ENCODE measurements at places on chromosomes 5 and 9. TPM values are rescaled to one million over a fixed set of nuclear protein-coding genes. Genes with fewer than 3 reads are reported as not detected.

OBP2B gene
- total RNA-seq = not detected

PLAC8L1 gene
- total RNA-seq = 0.60 TPM

RPP25L gene
- total RNA-seq = 28.6 TPM

PCDHA1 gene
- not detected for total RNA-seq

PRR16 gene
- total RNA-seq = not detected

CA9 gene
- 0.46 TPM for total RNA-seq

PCDHB7 gene
- total RNA-seq = not detected

VDAC1 gene
- 45.8 TPM for total RNA-seq

SHB gene
- total RNA-seq = 1.5 TPM

GCNT4 gene
- total RNA-seq = 11.5 TPM

CD274 gene
- 6.7 TPM for total RNA-seq

GZMA gene
- 39.5 TPM for total RNA-seq

FAM114A2 gene
- total RNA-seq = 37.3 TPM

PCDHB10 gene
- total RNA-seq = not detected

PSMD5 gene
- total RNA-seq = 55.2 TPM

MELK gene
- total RNA-seq = 0.69 TPM

ORM2 gene
- total RNA-seq = not detected

TXNDC8 gene
- not detected for total RNA-seq

PCDHA9 gene
- not detected for total RNA-seq

ABO gene
- total RNA-seq = 1.8 TPM

QRFP gene
- total RNA-seq = not detected

LRSAM1 gene
- 17.9 TPM for total RNA-seq

SPINK5 gene
- not detected for total RNA-seq

CCL21 gene
- not detected for total RNA-seq

OR1L4 gene
- not detected for total RNA-seq
